NCI-H345 (cell line): ENCODE measurements at places on chromosomes 2 and 18.
A peak's percentile ranks its signal among the peaks of the same experiment; 100 is the strongest.

- no peak for DNase-seq
Observed at GRCh38 chr2:460861-461260, 173.0 kb upstream of the ALKAL2 start.

DNA sequence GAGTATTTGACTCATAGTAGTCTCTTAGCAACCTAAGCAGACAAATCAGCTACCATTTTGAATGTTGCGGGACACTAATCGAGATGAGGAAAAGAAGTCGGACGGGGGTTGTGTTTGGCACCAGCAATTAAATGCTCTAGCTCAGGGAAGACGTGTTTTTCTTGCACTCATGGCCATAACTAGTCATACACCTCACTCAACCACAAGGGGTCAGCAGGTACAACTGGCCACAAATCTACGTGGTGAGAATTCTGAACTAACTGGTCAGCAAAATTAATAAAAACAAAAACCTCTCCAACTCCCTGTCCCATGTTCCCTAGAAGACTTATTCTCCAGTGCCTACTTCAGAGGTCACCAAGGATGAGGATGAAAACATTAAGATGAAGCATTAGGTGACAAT is 1467.8 kb downstream of the DPP10 start:
- no peak for DNase-seq

DNA sequence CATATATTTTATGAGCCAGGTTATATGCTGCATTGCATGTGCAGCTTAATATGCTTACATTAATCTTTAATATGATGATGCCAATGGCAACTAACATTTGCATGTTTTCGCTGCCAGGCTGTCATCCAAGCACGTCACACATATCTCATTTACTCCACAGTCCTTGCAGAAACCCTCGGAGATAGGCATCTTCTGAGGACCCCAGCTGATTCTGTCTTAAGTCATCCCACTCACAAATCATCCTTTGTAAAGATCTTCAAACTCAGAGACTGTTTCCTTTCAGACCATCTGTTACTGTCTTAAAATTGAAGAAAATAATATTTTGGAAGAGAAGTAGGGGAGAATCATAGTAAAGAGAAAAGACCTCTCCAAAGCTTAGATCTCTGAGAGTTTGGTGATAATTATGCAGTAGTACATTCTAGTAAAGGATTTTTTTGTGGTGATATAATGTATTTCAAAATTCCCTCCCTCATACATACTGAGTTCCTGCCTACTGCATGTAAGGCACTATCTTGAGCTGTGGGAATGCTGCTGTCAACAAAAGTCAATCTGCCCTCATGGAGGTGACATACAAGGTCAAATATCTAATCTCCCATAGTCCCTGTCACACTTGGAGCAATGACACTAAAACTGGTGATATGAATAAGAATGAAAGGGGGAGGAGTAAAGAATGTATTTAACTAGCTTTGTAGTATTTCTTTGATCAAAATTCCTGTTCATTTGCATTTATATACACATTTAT is 11.0 kb downstream of the ITGA4 start:
- DNase-seq, result no peak

DNA sequence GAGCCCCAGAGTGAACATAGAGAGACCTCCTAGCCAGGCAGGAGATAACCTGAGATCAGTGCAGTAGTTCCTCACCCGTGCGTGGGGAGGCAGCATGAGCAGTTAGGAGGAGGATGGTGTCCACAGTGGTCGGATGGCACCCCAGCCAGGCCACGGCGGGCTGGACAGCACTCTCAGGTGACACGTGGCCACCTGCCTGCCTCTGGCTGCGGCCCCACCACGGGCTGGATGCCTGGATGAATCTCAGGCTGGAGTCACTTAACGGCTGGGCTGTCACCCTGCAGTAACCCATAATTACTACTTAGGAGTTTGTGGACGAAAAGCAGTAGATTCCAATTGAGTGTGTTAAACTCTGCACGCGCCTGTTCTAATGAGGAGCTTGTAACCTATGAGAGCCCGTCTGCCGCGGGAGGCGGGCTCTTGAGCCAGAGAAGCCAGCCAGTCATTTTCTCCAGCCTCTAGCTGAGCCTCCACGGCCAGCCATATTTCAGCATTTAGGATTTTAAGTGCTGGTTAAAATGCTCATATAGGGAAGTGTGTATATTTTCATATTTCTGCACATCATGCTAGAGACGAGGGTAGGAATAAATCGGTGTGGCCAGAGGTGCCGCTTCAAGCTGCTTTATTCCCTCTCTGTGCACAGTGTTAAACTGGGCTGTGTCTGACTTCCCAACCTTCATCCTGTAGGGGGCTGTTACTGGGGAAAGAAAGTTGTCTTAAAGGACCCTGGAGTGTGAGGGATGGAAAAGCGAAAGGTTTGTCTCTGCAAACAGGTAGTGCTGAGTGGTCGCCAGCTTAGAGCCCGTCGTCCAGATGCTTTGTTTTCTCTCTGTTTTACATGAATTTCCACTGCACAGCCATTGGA is 144.0 kb downstream of the GLI2 start:
- DNase-seq, result peak; percentile 37

DNA sequence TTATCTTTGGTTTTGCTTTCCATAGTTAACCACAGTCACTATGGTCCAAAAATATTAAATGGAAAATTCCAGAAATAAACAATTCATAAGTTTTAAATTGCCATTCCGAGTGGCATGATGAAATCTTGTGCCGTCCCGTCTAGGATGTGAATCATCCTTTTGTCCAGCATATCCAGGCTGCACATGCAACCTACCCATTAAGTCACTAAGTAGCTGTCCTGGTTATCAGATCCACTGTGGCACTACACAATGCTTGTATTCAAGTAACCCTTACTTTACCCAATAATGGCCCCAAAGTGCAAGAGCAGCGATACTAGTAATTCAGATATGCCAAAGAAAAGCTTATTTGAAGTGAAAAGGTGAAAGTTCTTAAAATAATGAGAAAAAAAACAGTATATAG is 10.7 kb downstream of the USP34 start:
- no peak for DNase-seq

GRCh38 chr2:112623913-112624777 is 21.6 kb upstream of the SLC20A1 start:
- no peak for DNase-seq

DNA sequence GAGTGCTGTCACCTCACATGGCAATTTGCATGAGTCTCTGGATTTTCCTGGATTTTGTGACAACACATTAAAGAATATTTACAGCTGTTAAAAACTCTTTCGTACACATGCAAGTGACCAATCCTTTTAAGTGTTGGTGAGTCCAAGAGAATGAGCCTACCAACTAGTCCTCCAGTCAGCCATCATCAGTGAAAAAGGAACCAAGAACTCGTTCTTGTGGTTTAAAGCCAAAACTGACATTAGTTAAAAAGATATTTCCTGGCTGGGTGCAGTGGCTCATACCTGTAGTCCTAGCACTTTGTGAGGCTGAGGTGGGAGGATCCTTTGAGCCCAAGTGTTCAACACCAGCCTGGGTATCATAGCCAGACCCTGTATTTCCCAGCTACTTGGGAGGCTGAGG is 215.4 kb upstream of the ITGA4 start:
- DNase-seq, result no peak

GRCh38 chr18:70183441-70183840 is 22.0 kb downstream of the RTTN start:
- no peak for DNase-seq

DNA sequence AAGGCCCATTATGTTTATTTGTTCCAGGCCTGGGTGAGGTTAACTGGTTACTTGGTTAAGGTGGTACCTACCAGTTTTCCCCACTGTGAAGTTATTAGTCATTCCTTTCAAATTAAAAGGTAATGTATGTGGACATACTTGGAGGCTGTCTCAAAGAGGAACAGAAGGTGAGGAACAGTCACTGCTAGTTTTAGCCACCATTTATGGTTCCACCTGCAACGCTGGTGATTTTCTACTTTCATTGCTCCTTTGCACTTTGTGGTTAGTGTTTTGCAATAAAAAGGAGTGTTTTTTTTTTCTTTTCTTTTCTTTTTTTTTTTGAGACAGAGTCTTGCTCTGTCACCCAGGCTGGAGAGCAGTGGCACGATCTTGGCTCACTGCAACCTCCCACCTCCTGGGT is 6.1 kb upstream of the ST6GAL2 start:
- no peak for DNase-seq

GRCh38 chr2:233198026-233198425 is 53.4 kb upstream of the ATG16L1 start:
- DNase-seq, result no peak

GRCh38 chr2:21916934-21917522 is 793.3 kb downstream of the TDRD15 start:
- DNase-seq, result no peak

DNA sequence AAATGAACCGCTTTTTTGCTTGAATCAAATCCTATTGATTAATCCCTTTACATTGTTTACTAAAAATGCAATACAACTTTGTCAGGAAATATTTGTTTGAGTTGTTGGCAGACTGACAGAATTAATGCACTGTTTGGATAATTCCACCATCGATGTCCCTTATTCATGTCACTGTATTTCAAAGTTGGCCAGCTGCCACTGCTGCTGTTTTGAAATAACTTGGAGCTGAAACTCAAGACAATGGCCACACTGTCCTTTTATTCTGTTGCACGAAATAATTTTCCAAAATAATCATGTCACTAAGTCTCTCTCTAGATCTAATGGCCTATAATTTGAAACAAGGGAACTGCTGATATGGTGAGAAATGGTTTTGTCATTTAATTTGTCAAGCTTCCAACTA is 55.2 kb upstream of the PAX3 start:
- peak; percentile 75 for DNase-seq

DNA sequence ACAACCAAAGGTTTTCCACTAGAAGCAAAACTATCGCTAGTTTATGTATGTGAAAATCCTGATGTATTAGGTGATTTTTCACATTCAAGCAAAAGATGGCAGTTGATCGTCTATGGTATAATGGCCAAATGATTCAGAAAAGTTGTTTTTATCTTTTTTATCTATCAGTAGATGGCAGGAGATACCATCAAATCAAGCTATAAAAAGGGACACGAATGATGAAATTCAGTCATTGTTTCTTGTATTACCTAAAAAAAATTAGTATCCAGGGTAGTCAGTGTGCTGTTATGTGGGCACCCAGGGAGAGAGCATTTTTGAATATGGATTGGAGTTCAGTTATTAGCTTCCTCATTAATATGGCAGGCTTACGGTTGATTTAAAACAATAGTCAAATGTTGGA is 22.9 kb upstream of the CAVIN2 start:
- peak; percentile 7 for DNase-seq

- no peak for DNase-seq
Observed at GRCh38 chr2:959457-959856, 8.8 kb downstream of the SNTG2 start.

GRCh38 chr2:173493874-173494273 is 139.2 kb downstream of the CDCA7 start:
- DNase-seq, result no peak

GRCh38 chr2:10447300-10447894 is 730 bp downstream of the ODC1 start:
- DNase-seq, result peak; percentile 41

- no peak for DNase-seq
Observed at GRCh38 chr18:62741118-62741566, 25.8 kb downstream of the PHLPP1 start.

- no peak for DNase-seq
Observed at GRCh38 chr2:172884336-172884735, 148.7 kb downstream of the RAPGEF4 start.

- DNase-seq, result peak; percentile 47
Observed at GRCh38 chr2:45171136-45171501, 161.9 kb upstream of the SIX2 start.
